CD4-positive, alpha-beta T cell (primary cell): ENCODE measurements at places on chromosomes 2 and 18.
A peak's percentile ranks its signal among the peaks of the same experiment; 100 is the strongest.

- no peak for DNase-seq
These were observed 13.1 kb upstream of the PPP1R1C start for GRCh38 chr2:181972431-181973170.

GRCh38 chr2:18238209-18238608 lies 322.2 kb downstream of the RDH14 start:
- DNase-seq = no peak

GRCh38 chr2:64276417-64277095 lies 132.3 kb upstream of the PELI1 start:
- DNase-seq = no peak

GRCh38 chr2:19875280-19875679 lies 26.5 kb downstream of the TTC32 start:
- DNase-seq = no peak

GRCh38 chr2:160199683-160200389 lies at the start of gene ITGB6:
TSS of gene ITGB6 (minus strand) at chr2:160200272. CDS start at chr2:160200063, 209 bp downstream.
- DNase-seq = no peak

GRCh38 chr2:42032745-42033144 lies 15.1 kb upstream of the PKDCC start:
- DNase-seq = no peak

- no peak for DNase-seq
These were observed 106.9 kb upstream of the OTOS start for GRCh38 chr2:240247241-240247867.

GRCh38 chr18:9612215-9612830 lies 2.0 kb downstream of the PPP4R1 start:
- peak; percentile 11 for DNase-seq

GRCh38 chr2:94994914-94995552 lies 30.5 kb upstream of the MAL start:
- DNase-seq = no peak

GRCh38 chr2:16321872-16322271 lies 343.8 kb downstream of the CYRIA start:
- no peak for DNase-seq
